ENCODE measurements at places on chromosomes 6 and 20.

DNA sequence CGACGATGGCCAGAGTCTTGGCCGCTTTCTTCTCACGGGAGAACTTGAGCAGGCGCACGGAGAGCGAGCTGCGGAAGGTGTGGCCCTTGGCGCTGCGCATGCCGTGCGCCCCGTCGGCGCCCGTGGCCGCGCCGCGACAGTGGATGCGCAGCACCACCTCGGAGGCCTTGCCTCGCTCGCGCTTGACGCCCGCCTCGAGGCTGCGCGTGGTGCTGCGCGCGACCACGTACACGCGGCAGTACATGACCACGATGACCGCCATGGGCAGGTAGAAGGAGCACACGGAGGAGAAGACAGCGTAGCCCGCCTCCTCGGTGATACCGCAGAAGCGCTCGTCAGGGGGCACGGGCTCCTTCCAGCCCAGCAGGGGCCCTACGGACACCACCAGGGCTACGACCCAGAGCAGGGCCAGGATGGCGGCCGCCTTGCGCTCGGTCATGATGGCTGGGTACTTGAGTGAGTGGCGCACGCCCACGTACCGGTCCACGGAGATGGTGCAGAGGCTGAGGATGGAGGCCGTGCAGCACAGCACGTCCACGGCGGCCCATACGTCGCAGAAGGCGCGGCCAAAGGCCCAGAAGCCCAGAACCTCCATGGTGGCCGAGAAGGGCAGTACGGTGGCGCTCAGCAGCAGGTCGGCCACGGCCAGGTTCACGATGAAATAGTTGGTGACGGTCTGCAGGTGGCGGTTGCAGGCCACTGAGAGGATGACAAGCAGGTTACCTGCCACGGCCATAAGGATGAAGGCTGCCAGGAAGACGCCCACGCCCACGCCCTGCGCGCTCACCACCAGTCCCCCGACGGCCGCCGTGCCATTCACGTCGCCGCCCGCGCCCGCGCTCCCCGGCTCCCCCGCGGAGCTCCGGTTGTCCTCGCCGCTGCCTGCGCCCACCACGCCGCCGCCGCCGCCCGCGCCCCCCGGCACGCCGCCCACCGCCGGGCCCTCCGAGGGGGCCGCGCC is 232.8 kb upstream of the RNF24 start:
- DNase-seq: no peak

GRCh38 chr6:130259140-130259539 is 36.4 kb upstream of the SAMD3 start:
- no peak for DNase-seq

GRCh38 chr6:98578016-98578415 is 256.4 kb upstream of the POU3F2 start:
- DNase-seq: no peak

- no peak for DNase-seq
Observed at GRCh38 chr6:83908813-83909212, 49.3 kb downstream of the CYB5R4 start.

- no peak for DNase-seq
Observed at GRCh38 chr20:38940644-38941043, 14.4 kb downstream of the FAM83D start.

- no peak for DNase-seq
Observed at GRCh38 chr6:132760256-132760655, 2.6 kb upstream of the VNN2 start.

DNA sequence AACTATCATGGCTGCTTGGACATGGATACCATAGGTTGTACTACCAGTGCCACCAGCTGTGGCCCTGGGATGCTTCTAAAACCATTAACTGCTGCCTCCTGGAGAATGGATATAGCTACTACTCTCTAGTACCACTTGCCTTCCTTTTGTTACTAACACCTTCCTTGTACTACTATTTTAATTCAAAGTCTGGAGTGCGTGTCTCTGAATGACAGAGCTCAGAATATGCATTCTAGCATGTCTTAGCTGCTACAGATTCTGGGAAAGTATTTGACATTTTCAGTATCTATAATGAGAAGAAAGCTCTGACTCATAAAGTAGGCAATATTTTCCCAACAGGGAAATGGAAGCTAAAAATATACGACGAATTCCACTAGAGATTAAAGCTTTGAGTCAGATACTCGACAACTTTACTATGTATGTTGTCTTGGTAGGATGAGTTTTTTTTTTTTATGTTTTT is 112.3 kb downstream of the PFDN4 start:
- no peak for DNase-seq

DNA sequence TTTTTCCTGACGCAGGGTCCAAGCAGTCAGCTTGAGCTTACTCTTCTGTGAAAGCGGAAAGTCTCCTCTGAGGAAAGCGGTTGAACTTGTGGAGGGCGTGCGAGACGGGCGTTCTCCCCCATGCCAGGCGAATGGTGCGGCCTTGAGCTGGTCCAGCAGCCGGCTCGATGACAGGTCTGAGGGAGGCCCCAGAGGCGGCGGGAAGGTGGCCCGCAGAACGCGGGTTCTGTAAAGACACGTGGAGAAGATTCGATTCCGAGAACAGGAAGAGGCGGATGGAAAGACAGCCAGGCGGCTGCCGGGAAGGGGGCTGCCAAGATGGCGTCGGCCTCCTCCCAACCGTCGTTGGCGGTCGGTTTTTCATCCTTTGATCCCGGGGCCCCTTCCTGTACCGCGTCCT is 75.6 kb upstream of the TXNDC5 start:
- no peak for DNase-seq

DNA sequence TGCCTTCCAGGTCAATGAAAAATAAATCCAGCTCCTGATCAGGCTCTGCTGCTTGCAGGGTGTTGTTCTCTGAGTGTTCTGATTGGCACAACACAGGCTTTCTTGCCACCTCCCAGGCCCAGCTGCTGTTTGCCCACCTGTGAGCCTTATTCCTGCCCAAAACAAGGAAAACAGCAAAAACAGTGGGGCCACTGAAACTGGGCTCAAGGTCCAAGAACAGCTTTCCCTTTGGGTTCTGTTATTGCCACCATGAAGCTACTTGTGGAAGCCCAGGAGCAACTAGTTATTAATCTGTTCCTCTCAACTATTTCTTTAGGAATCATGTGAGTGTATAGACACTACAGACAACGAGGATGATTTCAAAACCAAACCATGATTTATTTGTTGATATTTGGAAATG is 159.1 kb downstream of the PLCB1 start:
- no peak for DNase-seq

DNA sequence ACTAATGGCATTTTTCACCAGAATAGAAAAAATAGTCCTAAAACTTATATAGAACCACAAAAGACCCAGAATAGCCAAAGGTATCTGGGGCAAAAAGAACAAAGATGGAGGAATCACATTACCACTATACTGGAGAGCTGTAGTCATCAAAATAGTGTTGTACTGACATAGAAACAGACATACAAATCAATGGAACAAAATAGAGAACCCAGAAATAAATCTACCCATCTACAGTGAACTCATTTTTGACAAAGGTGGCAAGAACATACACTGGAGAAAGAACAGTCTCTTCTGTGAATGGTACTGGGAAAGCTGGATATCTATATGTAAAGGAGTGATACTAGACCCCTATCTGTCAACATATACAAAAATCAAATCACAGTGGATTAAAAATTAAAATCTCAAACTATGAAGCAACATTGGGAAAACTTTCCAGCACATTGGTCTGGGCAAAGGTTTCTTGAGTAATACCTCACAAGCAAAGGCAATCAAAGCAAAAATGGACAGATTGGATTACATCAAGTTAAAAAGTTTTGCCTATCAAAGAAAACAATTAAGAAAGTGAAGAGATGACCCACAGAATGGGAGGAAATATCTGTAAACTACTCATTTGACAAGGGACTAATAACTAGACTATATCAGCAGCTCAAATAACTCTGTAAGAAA is 120.5 kb downstream of the MEI4 start:
- no peak for DNase-seq

- DNase-seq: no peak
Observed at GRCh38 chr6:81480139-81480538, 272.3 kb downstream of the TENT5A start.

DNA sequence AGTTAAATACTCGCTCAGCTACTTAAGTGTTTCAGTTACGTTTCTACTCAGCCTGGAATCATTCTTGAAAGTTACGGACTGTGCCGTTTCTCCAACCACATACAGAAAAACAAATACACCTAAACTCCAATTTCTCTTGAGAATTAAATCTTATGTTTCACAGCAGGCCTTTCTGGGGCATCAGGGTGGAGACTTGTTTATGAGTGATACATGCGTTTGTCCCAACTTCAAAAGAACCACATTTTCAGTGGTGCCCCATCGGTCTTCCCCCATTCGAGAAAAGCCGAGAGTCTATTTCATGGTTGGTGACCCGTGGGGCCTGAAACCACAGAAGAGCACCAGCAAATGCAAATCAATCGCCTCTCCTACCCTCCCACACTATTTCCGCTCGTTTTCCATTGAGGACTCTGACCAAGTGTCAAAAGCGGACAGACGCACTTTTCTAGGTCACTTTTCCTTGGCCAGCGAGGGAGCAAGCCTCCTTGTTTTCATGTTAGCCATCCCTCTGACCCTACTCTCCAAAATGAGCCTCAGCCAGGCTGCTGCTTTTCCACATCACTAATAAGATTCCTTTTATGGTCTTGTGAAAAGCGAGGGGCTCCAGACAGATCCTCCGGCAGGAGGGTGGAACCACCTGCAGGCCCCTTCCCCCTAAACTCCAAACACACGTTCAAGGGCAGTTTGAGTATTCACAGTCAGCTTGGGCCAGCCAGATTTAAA is 3.1 kb downstream of the JAG1 start:
- DNase-seq: no peak

GRCh38 chr6:165611294-165611693 is 51.7 kb downstream of the PDE10A start:
- DNase-seq: no peak

DNA sequence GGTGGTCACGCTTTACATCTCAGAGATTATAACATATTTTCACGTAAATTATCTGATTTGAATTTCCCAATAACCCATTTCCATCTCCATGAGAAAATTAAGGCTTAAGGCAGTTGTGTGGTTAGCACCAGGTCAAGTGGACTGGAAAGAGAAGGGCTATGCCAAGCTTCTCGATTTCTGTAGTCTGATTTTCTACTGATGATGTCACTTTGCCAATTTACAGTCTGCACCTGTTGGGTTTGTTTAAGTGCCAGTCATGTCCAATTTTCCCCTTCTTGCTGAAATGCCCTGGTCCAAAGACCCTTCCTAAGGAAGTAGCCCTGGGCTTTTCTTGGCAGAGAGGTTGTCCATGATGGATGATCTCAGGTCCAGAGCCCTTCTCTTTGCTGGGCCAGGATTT is 562.3 kb upstream of the BTBD3 start:
- no peak for DNase-seq

- DNase-seq: no peak
Observed at GRCh38 chr20:59364611-59365010, 64.2 kb downstream of the EDN3 start.

DNA sequence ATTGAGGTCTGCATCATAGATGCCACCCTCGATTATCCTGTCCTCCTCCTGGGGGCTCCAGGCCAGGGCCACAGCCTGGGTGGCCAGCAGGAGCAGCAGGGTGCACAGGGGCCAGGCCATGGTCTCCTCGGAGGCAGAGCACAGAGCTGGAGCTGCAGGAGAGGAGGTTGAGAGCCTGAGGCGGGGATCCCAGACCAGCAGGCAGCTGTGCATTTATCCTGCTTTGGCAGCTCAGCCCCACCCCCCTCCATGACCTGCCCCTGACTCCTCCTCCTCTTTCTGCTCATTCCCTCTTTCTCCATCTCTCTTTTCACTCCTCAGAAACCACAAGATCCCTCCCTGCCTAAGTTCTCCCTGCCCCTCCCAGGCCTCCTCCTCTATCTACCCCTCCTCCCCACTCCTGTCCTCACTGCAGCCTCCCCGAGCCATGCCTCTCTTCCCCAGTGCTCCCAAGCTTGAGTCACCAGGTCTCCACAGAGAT is at the start of gene CST2:
Gene CST2, minus strand, starts transcription at position 189 of the 481 bp plus-strand sequence. Its CDS starts 69 bp downstream, at position 120.
- no peak for DNase-seq

- no peak for DNase-seq
Observed at GRCh38 chr6:154257067-154257466, 99.5 kb downstream of the IPCEF1 start.

DNA sequence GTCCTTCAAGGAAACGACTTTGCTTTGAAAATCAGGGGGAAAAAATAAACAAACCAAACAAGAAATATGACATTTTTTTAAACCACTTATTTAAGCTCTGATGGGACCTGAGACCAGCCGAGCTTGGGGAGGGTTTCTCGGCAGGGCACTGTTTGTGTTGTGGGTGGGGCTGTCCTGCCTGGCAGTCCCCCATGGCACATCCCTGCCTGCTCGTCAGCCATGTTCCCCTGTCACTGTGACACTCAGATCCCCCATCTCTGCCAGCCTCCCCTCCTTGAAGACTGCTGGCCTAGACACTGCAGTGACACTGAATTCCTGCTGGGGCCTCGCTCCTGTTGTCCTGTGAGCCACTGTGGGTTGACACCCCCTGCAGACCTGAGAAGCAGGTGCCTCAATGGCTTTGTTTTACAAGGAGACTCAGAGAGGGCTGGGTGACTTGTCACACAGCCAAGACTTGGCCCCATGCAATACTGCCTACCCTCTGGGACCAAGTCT is 95.1 kb upstream of the PTPN1 start:
- peak; percentile 21 for DNase-seq

DNA sequence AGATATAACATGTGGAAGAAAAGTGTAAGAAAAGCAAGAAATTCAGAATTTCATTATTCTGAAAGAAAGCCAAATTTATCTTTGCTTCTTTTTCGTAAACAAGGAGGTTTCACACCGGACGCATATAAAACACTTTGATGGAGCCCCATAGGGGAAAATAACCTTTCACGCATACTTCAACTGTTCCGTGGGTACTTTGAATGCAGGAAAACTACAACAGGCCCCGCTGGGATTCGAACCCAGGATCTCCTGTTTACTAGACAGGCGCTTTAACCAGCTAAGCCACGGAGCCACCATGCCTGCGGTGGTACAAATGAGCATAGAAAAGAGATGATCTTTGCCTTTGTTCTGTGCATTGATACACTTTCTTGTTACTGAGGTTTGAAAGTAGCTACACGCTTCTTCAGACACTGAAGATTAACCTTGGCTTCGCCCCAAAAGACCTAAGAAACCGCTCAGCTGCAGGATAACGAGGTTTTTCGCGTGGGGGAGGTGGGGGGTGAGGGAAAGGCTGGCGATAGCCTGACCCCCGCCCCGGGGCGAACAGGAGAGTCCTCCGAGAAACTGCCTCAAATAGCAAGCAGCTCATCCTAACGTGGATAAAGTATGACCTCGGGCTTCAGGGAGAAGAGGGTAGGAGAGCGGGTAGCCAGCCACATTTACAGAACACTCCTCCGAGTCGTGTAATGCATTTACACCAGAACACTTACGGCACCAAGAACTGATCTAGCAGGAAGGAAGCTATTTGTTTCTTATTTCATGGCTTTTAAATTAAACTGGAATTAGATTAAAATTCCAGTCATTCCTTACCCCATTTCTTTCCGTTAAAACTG is 5.3 kb upstream of the HMGN4 start:
- peak; percentile 87 for DNase-seq

GRCh38 chr20:24448170-24448569 is 21.3 kb upstream of the SYNDIG1 start:
- no peak for DNase-seq

Data from H4 (cell line).